GM23338 (cell line): ENCODE measurements at places on chromosomes 2 and 18. TPM values are rescaled to one million over a fixed set of nuclear protein-coding genes. Genes with fewer than 3 reads are reported as not detected.

- no peak for DNase-seq
These were observed 57.3 kb upstream of the MBOAT2 start for GRCh38 chr2:9060819-9061218.

Gene SPP2
- not detected in 2 replicates for total RNA-seq

DNA sequence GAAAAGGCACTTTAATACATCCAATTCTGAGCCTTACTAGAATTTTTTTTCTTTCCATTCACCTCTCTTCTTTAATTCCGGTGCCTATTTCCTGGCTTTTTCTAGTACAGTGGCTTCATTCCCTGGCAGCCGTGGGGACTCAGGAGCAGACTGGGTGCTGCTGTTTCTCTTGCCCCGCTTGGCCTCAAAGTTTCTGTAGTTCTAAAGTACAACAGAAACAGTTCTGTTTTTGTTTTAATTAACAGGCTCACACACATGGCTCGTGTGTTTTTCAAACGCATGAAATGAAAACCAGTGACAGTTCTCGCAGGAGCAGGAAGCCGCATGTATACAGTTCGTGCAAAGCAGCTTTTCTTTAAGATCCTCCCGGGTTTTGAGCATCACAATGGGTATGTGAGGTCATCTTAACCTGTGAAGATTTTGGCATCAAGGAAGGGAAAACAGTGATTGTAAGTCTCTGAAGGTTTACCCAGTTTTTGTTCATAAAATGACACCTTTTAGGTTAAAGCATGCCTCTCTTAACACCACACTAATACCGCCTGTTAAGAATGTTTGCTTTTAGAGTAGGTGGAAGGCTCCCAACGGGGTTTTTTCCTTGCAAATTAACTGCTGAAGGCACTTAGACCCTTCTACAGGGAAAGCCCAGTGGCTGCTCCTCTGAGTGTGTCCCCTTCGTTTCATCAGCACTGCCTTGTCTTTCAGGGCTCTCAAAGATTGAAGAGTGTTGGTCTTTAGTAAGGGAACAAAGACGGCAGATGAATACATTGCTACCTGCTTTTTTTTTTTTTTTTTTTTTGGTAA lies 5.8 kb downstream of the FZD7 start:
- DNase-seq: peak; percentile 67

GRCh38 chr2:64104933-64105332 lies 39.3 kb downstream of the PELI1 start:
- DNase-seq: no peak

- no peak for DNase-seq
These were observed 241.4 kb downstream of the CDH20 start for GRCh38 chr18:61574665-61575064.

Gene CD8B2
- not detected in 2 replicates for total RNA-seq

Gene LYPD6B
- total RNA-seq: 1.7 and 3.1 TPM in 2 replicates

- peak; percentile 85 for DNase-seq
These were observed 115.7 kb upstream of the SLC1A4 start for GRCh38 chr2:64873472-64873924.

DNA sequence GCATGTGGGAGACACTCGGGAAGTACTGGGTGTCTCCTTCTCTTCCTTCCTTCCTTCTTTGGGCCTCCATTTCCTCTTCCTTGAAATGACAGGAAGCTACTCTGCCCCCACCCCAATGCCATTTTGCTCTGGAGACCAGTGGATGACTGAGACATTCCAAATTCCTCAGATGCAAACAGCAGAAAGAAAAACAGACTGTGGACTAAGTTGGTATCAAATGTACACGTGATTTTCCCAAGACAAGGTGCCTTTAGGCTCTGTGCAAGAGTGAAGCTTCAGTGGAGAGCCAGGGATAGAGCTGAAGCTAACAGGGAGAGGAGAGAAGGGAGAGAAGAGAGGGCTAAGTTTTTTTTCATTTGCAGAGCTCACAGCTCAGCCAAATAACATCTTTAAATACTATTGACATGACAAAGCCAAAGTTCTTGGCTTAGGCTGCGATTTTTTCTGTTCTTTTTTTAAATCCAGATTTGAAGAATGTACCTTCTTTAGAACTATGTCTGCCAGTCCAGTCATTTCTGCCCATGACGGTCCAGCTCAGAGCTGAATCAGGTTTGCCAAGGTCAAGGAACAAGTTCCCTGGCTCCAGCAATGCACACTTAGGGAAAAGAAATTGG lies 84.5 kb upstream of the LCLAT1 start:
- DNase-seq: no peak

Gene GAREM1
- 5.6 and 6.0 TPM in 2 replicates for total RNA-seq

GRCh38 chr2:72137498-72138010 lies 10.1 kb downstream of the CYP26B1 start:
- DNase-seq: peak; percentile 81

Gene SLC4A3
- 5.6 and 6.8 TPM in 2 replicates for total RNA-seq

- DNase-seq: no peak
These were observed 9.8 kb downstream of the CAVIN2 start for GRCh38 chr2:191836853-191837769.

GRCh38 chr2:119679846-119680245 lies 845 bp downstream of the TMEM177 start:
- no peak for DNase-seq

- peak; percentile 14 for DNase-seq
These were observed 634 bp downstream of the MTIF2 start for GRCh38 chr2:55268288-55268906.

DNA sequence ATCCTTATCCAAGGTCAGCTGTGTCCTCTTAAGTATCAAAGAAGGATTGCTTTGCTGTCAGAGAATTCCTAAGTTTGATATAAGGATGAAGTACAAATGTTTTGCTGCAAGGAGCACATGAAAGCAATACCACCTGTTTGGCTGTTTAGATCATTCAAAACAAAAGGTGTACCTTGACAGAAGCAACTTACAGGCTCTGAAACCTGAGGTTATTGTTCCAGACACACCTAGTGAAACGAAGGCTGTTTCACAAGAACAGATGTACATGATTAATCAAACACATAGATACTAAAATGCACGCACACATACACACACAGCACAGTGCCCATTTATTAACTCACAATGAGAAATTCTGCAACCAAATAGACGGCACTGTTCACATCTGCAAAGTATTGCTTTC lies 166.2 kb downstream of the RBM43 start:
- DNase-seq: no peak

DNA sequence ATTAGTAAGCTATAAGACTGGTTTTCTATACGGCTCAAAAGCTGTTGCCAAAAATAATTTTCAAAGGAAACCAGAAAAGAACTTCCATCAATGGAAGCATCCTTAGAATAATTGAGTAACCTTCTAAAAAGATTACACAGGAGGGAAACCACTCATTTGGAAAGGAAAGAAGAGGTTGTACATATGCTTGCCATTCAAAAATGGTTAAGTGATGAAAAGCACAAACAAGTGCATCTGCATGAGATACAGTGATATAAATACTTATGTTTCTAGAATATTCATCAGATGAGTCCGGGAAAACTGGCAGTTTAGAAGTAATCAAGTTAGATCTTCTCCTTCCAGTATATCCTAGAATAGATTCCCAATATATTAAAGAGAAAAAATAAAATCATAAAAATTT lies 20.1 kb upstream of the SMAD2 start:
- no peak for DNase-seq

- DNase-seq: no peak
These were observed 3.2 kb downstream of the NT5DC4 start for GRCh38 chr2:112723995-112724394.
